ENCODE measurements at places on chromosomes 13 and 19.

- DNase-seq, result no peak
Observed at GRCh38 chr19:18670312-18670711, 13.2 kb upstream of the CRTC1 start.

DNA sequence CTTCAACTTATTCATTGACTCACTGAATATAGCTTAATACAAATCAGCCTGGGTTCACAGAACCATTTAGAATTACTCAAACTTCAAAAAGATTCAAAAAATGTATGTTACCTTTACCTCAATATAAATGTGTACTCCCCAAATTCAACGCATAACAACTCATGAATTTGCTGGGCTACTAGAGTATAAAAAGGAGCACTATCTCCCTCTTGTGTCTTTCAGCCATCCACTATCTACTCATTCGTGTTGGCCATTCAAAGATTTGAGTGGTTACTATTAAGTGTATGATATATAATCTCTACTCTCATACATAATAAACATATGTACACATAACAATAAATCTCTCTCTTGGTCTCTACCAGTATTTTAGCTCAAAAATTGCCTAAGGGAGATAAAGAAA lies 20.3 kb downstream of the INTS6 start:
- DNase-seq, result no peak

- peak; percentile 75 for DNase-seq
Observed at GRCh38 chr19:919199-920050, 2.3 kb downstream of the KISS1R start.

GRCh38 chr13:72415817-72416216 lies 311.6 kb downstream of the MZT1 start:
- no peak for DNase-seq

DNA sequence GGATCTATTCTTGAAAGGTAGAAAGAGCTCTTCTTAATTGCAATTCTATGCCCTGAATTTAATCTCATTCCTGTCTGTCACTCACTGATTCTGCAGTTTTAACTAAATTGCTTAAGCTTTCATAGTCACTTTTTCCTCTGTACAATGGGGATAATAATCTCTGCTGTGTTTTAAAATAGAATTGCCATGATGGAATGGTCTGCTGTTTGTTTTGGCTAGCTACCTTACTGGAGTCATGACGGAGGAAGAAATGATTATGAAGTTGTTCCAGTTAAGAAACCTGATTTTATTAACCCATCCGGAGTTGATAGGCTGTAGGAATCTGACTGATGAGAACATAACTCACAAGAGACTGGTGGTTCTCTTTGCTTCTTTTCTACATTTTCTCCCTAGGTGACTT lies 54.9 kb upstream of the ITM2B start:
- no peak for DNase-seq

GRCh38 chr19:15299568-15300409 lies 32.5 kb downstream of the BRD4 start:
- no peak for DNase-seq

DNA sequence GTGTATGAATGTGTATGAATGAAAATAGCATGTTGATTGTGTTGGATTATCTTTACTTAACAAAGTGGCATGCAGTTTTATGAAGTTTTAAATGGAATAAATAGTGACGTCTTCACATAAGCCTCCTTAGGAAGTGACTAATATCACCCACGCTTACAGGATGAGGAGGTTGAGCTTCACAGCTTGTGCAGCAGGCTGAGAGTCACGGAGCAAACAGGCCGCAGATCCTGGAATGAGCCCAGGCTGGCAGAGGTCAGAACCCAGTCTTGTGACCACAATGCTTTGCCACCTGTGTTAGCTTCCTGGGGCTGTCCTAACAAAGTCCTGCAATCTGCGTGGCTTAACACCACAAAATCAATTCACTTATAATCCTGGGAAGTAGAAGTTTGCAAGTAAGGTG lies 20.8 kb downstream of the LAIR2 start:
- peak; percentile 62 for DNase-seq

GRCh38 chr19:49435670-49436069 lies 5.7 kb downstream of the SLC17A7 start:
- DNase-seq, result no peak
